ENCODE measurements at places on chromosomes 11 and 22.

- DNase-seq = peak; percentile 39
Observed at GRCh38 chr22:25656724-25657123, 85.3 kb upstream of the MYO18B start.

DNA sequence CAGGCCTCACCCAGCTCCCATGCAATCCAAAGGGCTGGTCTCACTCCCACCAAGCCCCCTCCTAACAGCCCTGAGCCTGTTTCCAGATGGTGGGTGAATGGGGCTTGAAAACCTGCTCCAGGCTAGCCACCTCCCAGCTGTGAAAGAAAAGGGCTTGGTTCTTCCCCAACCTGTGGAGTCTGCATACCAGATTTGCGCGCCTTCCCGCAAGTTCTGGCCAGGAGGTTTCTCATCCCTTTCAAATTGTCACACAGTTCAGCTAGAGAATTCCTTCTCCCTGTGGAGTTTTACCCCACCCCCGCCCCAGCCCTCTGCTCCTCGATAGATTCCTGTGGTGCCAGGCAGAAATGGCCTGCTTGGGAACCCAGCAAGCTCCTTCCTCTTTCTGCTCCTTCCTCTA lies 734.6 kb upstream of the FAT3 start:
- DNase-seq = no peak

GRCh38 chr22:41551877-41552582 lies 7.8 kb upstream of the POLR3H start:
- no peak for DNase-seq

DNA sequence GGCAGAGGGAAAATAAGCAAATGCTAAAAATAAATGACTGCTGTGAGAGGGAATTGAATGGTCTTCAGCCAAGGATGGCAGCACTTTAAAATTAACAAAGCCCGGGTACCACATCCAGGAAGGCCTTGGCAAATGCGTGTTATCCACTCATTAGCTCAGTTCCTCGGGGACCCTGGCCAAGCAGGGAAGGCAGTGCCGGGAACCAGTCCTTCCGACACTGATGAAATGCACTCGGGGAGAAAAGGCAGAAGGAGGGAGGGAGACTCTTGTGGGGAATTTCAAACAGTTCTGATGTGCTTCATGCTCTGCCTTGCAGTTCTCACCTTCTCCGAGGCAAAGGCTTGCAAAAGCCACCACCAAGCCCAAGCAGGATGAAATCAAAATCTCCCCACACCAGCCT lies 38.3 kb downstream of the CLPB start:
- no peak for DNase-seq

DNA sequence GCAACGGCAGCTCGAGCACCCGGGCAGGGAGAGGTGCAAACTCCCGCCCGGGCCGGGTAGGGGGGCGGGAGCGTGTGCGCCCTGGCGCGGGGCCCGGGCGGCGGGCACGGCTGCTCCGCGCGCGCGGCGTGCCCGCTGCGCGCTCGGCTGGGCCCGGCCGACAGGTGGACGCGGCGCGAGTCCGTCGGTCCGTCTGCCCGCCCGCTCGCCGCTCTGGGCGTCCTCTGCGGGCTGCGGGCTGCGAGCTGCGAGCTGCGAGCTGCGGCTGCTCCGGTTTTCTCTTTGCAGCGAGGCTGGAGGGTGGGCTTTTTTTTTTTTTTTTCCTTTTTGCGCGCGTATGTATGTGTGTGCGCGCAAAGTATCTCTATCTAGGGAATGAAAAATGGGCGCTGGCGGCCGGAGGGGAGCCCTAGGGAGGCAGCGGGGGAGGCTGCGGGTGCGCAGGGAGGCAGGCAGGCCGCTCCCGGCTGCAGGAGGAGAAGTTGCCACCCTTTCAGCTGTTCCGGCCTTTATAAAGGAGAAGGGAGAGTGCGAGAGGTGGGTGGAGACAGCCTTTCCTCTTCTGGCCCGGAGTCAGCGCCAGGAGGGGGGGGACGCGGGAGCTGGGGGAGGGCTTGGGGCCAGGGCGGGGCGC lies at the start of gene PDGFB:
Gene PDGFB, minus strand, starts transcription at position 487 of the 634 bp plus-strand sequence. CDS start 1,019 bp downstream, outside the sequence.
- DNase-seq = no peak

GRCh38 chr22:50193621-50194020 lies 7.2 kb upstream of the SELENOO start:
- DNase-seq = no peak

DNA sequence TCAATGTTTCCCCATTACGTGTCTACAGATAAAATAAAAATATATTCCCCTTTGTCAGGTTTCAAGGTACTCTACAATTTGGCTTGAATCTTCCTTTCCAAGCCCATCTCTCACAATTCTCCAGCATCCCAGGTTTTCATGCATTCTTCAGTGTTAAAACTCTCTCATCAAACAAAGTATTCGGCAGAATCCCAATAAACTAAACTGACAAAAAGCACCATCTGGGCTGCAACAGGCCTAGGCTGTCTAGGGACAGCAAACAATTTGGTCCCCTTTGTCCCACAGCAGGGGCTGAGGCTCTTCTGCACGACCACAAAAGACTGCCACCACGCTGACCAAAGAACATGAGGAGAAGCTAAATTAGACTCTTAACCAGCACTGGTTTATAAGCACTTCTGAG lies 159.4 kb downstream of the CADM1 start:
- no peak for DNase-seq

DNA sequence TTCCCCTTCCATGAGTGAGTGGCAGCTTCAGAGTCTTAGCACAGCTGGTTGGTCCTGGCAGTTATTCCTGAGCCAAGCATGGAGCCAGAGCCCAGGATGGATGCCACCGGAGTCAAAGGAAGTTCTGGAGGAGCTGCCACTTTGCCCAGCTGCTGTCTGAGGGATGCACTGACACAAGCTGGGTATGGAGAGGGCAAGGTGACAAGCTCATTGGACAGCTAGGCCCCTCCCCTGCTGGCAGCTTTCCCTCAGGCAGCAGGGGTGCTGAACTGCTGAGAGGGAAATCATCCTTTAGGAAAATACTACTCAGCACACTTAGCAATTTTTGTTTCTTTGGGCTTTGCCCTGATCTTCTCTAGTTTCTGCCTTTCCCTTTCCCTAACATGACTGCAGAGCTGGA lies 99.3 kb upstream of the SESN3 start:
- no peak for DNase-seq

DNA sequence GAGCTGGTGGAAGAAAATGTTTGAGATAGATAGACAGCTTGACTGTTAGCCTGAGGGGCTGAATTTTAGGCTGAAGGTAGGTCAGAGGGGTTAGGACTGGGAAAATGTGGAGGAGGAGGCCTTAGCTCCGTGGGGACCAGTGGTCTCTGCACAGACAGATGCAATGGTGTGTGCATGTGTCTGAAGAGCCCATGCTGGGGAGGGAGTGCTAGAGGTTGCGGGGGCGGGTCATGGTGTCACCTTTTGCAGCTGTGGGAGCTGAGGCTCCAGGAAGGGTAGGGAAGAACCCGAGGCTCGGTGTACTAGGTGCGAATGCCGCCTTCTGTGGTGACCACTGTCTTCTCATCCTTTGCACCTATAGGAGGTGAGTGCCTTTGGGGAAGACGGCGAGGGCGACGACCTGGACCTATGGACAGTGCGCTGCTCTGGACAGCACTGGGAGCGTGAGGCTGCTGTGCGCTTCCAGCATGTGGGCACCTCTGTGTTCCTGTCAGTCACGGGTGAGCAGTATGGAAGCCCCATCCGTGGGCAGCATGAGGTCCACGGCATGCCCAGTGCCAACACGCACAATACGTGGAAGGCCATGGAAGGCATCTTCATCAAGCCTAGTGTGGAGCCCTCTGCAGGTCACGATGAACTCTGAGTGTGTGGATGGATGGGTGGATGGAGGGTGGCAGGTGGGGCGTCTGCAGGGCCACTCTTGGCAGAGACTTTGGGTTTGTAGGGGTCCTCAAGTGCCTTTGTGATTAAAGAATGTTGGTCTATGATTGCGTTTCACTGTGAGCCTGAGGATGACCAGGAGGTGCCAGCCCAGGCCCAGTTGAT lies 1.6 kb downstream of the SDF2L1 start:
- no peak for DNase-seq

DNA sequence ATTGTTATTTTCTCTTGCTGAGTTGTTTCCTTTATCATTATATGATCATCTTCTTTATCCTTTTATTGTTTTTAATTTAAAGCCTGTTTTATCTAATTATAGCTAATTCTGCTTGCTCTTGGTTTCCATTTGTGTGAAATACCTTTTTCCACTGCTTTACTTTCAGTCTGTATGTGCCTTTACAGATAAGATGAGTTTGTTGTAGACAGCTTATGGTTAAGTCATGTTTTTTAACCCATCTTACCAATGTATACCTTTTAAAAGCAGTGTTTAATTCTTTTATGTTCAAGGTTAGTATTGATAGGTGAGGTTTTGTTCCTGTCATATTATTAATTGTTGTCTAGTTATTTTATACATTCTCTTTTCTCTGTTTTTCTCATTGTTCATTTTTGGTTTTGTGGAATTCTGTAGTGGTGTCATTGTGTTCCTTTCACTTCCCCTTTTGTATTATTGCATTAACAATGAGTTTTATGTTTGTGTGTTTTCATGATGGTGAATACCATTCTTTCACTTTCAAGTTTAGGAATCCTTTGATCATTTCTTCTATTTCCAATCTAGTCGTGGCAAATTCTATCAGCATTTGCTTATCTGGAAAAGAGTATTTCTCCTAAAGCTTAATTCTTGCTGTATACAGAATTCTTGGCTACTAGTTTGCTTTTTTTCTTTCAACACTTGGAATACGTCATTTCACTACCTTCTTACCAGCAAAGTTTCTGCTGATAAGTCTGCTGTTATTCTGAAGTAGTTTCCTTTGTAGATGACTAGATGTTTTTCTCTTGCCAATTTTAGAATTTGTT lies 21.8 kb downstream of the OR5AN1 start:
- DNase-seq = peak; percentile 14

GRCh38 chr11:77654770-77655434 lies 17.3 kb upstream of the CLNS1A start:
- DNase-seq = no peak

DNA sequence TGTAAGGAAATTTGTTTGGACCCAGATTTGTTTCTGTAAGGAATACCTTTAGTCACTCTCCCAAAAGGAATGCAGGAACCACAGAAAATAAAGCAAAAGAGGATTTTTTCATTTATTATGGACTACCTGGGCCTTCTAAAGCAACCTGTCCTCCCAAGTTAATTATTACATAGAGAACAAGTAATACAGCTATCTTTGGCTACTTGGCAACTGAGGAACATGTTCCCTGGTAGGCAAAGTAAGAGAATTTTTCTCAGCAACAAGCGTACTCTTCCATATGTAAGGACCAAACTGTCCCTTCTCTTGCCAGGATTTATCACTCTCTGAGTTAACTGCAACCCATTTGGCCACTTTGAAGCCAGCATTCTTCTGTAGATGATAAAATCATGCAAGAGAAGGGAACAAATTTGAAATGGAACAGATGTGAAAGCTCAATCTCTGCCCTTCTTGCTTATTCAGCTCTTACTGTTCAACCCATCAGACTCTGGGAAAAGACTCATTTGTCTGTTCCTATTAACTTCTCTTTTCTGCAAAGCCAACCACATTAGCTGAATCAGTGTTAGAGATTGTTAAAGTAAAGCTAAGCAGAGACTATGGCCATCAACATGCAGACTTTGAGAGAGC lies 190.2 kb downstream of the SWAP70 start:
- DNase-seq = no peak

DNA sequence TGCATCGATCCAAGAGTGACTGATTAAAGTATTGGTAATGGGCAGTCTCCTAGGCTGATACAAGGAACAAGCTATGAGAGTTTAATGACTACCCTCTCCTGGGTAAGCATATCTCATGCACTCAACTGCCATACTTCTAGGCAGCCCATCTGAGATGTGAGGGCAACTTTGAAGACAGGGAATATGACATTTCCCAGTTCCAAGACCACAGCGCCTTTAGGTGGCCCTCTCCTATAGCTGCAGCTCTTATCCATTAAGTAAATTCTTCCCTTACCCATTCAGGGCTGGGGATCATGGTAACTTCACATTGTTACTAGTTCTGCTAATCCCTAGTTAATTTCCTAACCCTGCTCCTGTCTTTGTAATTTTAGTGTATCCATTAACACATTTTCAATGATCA lies 157.3 kb upstream of the CTSC start:
- no peak for DNase-seq

GRCh38 chr11:129871914-129872313 lies 23.5 kb downstream of the NFRKB start:
- DNase-seq = no peak

DNA sequence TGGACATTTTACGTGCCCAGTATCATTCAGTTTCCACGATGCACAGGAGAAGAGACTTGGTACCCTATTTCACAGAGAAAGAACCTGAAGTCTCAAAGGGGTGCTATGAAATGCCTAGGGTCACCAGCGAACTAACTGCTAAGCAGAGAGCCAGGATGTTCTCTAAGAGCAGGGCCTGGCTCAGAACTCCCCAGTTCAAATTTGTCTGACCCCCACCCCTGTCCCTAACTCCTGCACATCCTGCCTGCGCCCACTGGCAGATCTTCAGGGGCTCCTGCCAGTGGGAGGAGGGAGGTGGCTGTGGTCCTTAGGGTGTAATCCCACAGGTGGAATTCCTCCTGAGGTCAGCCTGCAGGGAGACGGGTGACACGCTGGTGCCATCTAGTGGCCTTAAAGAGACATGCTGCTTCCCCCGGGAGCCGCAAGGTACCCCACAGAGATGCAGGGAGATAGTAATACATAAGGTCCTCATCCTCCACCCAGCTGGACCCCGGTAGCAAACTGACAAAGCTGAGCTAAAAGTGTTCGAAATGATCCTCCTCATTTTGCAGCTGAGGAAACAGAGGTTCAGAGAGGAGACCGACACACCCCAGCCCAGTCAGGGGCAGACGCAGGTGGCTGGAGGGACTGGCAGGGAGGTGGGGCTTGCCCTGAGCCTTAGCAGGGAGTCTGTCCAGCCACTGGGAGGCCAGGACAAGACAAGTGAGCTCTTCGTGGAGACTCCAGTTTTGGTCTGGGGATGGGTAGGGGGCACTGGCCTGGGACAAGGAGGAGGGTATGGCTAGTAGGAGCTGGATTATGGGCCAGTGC lies 34.1 kb downstream of the MB start:
- DNase-seq = peak; percentile 87

GRCh38 chr11:61961570-61962212 lies 5.7 kb downstream of the FTH1 start:
- DNase-seq = no peak

GRCh38 chr11:22467741-22468140 lies 129.6 kb downstream of the SLC17A6 start:
- no peak for DNase-seq

DNA sequence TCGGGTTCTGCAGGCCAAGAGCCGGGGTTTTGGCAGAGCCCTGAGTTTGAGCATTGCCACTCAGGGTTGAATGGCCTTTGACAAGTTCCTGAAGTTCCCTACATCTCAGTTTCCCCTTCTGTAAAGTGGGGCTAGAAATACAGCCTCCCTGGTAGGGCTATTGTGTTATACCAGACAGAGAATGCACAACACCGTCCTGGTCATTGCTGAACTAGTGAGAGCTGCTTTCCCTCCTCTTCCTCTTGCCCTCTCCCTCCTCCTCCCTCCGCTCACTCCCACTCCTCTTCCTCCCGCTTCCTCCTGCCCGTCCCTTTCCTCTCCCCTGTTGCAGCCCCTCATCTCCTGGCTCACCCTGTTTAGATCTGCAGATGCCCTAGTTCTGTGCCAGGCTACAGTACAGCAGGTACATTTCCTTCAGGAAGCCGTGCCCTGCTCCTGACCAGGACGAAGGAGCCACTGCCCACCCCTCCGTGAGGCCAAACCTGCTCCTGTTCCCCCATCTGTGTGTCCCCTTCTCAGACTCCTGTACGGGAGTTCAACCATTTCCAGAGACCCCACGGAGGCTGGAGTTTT lies 91.5 kb upstream of the SHANK2 start:
- no peak for DNase-seq
